ENCODE measurements at places on chromosomes 4 and X.

DNA sequence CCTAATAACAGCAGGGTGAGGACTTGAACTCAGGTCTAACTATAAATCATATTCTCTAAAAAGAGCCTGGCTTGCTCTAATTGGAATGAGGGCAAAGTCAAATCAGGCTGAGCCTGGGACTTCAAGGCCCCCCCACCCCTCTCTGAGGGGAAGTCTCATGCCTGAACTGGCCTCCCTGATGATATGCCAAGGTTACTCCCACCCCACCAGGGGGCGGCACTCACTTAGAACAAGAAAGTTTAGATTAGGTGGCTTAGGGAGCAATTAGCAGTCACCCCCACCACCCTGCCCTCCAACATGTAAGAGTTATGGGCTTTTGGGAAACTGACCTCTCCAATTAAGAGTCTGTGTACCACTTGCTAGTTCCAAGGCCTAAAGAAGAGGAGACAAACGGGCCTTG is 2.7 kb downstream of the FOXO4 start:
- DNase-seq, result peak; percentile 38

DNA sequence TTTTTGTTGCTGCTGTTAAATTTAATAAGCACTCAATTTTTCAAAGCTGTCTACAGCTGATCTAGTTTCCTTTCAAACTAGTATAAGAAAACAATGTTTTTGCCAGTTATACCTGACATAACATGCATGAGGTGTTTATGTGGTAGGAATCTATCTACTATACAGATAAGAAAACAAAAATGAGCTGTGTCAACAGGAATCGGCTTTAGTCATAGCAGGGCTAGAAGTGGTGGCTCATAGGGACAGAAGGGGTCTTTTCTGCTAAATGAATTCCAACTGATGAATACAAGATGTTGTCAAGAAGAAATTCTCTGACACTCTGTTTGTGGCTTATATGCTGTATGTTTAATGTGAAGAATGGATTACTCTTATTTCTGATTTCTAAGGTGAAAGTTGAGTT is 55.7 kb upstream of the CLNK start:
- no peak for DNase-seq

GRCh38 chrX:105550043-105550663 is 272.2 kb upstream of the NRK start:
- DNase-seq, result no peak

DNA sequence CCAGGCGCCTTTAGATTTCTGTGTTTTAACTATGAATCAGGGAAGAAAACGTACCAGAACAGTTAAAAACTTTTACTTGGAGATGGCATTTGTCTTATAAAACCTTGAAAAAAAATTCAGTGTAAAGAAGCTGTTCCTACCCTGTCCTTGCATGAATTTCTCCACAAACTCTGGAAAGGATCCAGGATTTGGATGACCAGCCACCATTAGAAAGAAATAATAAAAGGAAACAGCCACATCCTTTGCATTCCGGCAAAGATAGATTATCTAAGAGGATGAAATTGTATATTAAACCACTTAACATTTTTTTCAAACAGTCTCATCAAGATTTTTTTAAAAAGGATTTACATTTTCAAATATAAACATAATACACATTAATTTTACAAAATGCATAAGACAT is 10.6 kb downstream of the SULT1E1 start:
- DNase-seq, result no peak

DNA sequence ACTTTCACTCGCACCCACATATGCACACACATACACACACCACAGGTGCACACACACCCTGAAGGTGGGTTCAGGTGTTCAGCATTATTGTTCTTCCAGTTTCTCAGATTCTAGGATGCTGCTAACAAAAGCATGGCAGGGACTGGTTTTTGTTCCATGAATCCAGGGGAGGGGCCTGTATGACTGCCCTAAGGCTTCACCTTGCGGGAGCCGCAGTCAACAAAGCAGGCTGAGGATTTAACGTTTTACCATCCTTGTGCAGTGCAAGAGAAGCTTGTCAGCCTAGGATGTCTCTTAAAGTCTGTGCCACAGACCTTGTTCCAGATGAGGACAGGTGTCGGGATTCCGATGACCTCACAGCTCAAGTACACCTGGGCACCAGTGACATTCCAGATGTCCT is 61.8 kb downstream of the POLR2B start:
- DNase-seq, result no peak

DNA sequence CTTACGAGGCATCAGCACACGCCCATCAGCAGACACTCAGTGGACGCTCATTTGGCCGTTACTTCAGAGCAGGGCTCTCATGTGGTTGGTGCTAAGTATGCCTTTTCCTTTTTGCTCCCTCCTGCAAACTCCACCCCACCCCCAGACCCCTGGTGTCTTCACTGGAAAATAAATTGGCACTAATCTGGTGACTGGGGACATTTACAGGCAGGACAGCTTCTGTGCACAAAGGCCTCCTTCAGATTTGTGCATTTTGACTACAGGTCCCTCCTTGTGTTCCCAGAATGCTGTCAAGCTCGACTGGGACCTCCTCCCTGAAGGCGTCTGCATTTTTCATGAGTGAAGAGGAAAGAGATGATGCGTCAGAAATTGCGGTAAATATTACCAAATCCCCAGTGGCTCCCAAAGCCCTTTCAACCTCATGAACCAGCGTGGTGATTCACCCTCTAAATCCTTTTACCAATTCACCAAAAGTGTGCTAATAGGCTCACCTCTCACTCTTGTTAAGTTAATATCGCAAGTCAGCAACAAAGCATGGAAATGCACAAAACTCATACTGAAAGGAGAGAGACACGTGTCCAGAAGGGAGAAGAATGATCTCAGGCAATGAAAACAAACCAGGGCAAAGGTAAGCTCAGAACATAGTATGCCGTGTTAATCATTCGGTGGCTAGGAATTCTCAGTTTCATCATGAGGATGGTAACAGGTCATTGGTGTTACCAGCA is 119.0 kb downstream of the NKX6-1 start:
- peak; percentile 76 for DNase-seq

DNA sequence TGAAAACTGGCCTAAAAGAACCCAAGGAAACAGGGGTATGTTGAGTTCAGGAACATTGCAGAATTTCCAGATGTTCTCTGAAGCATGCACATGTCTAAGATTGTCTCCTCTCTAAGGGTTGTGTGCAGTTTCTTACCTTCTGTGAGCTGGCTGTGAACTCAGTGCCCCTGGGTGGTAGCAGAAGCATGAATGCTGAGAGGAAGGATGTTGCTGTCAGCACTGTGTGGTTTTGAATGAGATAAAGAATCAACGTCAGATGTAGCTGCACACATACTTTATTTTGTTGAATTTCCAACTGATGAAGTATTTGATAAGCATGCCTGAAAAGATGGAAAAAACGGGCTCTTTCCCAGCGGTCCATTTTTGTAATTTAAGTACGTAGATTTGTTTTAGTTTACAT is 23.8 kb upstream of the CD38 start:
- DNase-seq, result no peak

DNA sequence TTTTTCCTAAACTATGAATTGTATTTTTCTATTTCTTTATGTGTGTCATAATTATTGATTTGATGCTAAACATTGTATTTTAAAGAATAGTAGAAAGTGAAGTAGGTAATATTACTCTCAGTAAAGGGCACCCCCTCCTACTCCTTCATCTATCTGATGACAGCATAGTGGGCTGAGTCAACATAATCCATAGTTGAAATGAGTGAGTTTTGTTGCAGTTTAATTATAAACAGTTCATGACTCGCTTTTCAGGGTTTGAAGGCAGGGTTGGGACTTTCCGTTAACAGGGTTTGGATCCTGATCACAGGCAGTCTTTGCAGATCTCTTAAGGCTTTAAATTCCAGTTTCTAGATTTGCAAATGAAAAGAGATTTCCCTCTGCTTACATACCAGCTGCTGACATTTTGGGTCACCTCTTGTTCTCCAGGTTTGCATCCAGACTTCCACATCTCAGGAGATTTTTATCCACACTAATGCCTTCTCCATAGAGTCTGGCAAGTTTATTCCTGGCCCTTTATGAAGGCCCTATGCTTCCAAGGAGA is 54.0 kb upstream of the TACR3 start:
- no peak for DNase-seq

GRCh38 chr4:123784626-123785025 is 388.0 kb downstream of the SPRY1 start:
- DNase-seq, result no peak

GRCh38 chr4:73984736-73985527 is 3.1 kb downstream of the PPBP start:
- no peak for DNase-seq

- no peak for DNase-seq
Measured at GRCh38 chrX:88604433-88605221, 142.4 kb upstream of the CPXCR1 start.

DNA sequence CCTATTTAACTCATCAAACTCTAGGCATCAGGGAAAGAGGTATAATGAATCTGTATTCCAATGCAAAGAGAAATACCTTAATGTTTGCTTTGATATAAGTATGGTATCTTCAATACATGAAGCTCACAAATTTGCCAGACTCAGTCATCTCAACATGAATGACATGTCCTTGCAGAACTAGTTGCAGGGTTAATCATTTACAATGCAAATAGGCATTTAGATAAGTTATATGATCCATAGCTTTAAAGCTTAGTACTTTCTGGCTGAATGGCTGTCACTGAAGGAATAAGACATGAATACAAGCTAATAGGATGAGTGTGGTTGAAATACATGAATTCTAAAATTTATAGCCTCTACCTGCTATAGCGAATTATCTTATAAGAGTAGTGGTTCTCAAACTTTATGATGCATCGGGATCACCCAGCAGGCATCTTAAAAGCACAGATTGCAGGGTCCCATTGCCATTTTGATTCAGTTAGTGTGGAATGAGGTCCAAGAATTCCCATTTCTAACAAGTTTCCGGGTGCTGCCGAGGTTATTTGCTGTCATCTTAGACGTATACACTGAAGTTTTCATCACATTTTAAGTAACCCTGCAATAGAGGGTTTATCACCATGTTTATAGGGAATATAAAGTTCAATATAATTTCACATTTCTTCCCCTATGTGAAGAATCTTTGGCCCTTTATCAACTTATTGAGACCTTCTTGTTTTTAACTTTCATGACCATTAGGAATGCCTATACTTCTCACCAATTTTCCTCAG is 439.2 kb downstream of the ARHGAP24 start:
- no peak for DNase-seq

DNA sequence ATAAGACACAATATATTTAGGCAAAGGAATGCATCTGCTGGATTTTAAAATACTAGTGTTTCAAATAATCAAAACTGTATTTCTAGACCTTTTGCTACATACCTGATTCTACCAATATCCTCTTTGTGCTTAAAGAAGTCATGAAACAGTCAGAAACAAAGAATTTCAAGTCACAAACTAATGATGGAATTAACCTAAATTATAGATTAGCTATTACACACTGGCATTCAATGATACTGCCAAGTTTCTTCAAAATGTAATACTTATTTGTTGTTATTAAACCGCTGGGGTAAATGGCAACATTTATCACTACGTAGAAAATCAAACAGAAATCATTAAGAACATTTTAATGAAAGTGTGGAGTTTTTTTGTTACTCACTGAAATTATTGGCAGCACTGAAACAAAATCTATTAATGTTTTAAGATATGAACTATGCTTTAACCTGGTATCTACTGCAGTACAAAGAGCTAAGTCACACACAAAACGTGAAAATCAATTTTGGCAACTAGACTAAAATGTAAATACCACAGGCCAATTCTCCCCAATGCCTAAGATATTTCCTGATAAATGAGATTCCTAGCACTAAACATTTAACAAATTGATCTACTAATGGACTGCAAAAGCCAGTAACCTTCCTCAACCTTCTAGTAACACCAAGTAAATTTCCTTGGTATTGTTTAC is 19.4 kb downstream of the PDGFC start:
- DNase-seq, result no peak

- no peak for DNase-seq
Measured at GRCh38 chr4:92809381-92809780, 505.6 kb downstream of the GRID2 start.

GRCh38 chr4:82138374-82138773 is 235.4 kb downstream of the HNRNPD start:
- no peak for DNase-seq

- no peak for DNase-seq
Measured at GRCh38 chr4:87489678-87490077, 39.5 kb downstream of the SPARCL1 start.

DNA sequence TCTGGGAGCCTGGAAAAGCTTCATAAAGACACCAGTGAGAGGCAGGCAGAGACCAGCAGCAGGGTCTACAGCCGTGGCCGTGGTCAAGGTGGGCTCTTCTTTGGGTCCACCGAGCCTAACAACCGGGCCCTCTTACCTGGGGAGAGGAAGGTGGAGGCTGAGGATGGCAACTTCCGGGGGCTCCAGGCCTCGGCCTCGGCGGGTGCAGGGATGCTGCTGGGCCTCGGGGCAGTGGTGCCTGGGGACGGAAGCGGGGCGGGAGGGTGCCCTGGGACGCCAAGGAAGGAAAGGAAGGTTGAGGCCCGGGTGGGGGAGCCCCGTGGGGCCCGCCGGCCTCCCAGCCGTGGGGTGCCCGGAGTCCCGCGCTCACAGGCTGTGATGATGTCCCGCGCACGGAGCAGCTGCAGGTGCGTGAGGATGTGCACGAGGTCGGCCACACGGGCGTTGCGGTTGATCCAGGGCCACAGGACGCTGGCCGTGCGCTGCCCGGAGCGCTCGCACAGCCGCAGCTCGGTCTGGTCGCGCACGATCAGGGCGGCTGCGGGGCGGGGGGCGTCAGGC is 561 bp downstream of the IRAK1 start:
- DNase-seq, result peak; percentile 16

DNA sequence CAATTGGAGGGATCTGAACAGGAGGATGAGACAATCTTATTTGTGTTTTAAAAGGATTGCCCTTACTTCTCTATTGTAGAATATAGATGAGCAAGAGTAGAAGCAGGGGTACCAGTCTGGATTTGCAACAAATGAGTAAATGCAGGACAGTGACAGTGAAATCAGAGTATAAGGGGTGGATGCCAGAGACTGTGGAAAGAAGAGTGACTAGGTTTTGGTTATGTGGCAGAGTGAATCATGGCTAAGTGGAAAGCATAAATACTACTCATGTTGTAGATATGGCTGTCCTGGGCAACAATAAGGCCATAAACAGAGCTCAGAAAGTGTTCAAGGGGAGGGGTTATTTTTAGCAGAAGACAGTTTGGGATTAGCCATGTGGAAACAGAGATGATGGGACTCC is 6.0 kb upstream of the VSIG4 start:
- no peak for DNase-seq

DNA sequence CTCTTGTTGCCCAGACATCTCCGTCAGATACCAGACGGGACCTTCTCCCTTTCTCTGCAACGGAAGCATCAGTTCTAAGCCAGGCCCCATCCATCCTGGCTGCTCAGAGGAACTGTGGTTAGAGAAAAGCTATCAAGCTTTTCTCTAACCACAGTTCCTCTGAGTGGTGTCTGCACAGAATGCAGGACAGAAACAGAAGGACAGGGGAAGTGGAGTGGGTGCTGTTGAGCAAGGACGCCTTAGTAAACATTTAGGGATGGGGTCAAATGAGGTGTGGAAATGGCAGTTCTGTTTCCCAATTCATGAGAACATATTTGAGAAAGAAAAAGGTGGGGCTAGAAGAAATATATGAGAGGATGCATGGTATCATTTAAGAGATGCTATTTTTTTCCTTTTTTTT is 283.8 kb downstream of the CRLF2 start:
- no peak for DNase-seq
